ENCODE measurements at places on chromosomes 4 and X.

DNA sequence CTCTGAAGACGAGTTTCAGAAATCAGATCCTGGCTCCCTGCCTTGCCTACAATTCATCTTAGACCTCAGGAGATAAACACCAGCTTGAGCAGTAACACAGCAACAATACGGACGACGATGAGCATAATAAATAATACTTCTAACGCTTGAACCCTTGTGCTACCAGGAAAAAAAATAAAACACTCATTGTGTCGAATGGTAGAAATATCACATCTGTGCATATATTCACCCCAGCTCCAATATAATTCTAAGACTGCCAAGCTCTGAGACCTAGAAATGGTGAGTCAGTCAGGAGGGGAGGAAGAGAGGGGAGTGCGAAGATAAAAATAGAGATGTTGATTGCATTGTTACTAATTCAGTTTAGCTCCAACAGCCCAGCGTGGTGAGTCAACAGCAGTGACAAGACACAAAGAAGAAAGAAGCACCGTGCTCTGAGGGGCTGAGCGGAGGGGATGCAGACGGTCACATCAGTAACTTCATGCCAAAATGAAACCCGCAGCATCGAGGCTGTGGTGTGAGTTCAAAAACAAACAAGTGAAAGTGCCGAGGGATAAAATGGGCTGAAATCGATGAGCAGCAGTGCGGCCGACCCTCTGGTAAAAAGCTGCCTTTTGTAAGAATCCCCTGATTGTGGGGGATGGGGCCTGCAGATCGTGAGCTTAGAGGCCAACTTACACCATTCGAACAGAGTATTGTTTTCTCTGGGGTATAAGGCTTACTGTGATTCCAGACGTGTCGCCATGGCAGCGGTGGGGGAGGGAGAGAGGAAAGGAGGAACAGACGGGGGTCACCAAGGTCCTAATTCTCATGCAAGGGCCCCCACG is 150.4 kb downstream of the MGST2 start:
- no peaks in the 10 kb centered on the region for H3K36me3 ChIP-seq
- peak overlapping the region; percentile 36 for H3K4me3 ChIP-seq
- H3K27me3 ChIP-seq = no peaks in the 10 kb centered on the region
- peak; percentile 72 for DNase-seq

DNA sequence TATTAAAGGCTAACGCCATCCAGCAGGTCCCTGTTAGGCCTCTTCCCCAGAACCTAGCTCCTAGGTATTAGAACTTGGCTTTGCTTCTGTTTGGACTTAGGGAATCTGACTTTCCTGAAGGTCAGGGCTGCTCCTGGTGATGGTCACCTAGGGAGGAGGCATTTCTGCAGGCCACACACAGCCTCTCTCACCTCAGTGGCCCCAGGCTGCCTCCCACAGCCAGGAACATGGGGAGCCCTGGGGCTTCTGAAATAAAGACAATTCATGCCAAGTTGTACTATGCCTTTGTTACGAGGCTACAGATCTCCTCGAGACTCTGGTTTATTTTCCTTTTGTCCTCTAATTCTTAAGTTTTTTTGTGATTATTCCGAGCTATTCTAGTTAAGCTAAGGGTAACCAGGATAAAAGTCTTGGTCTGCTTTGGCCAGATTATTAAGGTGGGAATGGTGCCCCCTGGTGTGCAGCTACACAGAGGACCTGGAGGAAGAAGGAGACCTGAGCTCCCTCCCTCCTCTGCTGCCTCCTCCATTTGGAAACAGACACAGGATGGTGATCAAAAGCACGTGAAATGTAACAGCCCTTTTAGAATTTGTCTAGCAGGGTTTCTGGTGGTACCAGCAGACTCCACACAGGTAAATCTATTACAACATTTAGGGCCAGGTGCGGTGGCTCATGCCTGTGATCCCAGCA is 131.0 kb downstream of the DCLK2 start:
- H3K4me3 ChIP-seq = no peak overlapping the region
- no peaks in the 10 kb centered on the region for H3K36me3 ChIP-seq
- no peak overlapping the region for H3K27ac ChIP-seq
- no peak for DNase-seq
- no peaks in the 10 kb centered on the region for H3K4me1 ChIP-seq
- no peaks in the 10 kb centered on the region for H3K27me3 ChIP-seq

- H3K4me1 ChIP-seq = no peaks in the 10 kb centered on the region
- H3K4me3 ChIP-seq = no peak overlapping the region
- H3K27me3 ChIP-seq = no peaks in the 10 kb centered on the region
- no peak for DNase-seq
- no peaks in the 10 kb centered on the region for H3K36me3 ChIP-seq
- H3K27ac ChIP-seq = no peak overlapping the region
These were observed 115.6 kb downstream of the DHRSX start for GRCh38 chrX:2385224-2385623.

- no peak overlapping the region for H3K27ac ChIP-seq
- no peaks in the 10 kb centered on the region for H3K4me1 ChIP-seq
- no peak overlapping the region for H3K4me3 ChIP-seq
- H3K36me3 ChIP-seq = no peaks in the 10 kb centered on the region
- no peak for DNase-seq
These were observed 41.3 kb downstream of the LRBA start for GRCh38 chr4:150973626-150974251.

DNA sequence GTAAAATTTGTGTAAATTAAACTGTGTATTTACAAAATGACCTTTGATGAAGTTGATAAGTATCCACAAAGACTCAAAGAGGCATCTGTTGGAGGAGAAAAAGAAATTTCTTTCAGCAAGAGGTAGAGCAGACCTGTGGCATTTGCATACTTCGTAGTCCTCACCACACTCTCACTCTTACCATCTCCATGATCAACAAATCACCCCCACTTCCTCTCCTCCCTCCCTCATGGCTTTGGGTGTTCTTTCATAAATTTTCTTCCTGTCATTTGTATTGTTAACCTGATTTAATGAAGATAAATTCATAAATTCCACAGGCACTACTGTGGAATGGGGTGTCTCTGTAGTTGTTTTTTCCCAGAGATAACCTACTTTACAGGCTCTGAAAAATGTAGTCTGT is 366.5 kb downstream of the ZNF674 start:
- H3K27me3 ChIP-seq = no peaks in the 10 kb centered on the region
- H3K4me1 ChIP-seq = no peaks in the 10 kb centered on the region
- H3K36me3 ChIP-seq = no peaks in the 10 kb centered on the region
- DNase-seq = no peak

DNA sequence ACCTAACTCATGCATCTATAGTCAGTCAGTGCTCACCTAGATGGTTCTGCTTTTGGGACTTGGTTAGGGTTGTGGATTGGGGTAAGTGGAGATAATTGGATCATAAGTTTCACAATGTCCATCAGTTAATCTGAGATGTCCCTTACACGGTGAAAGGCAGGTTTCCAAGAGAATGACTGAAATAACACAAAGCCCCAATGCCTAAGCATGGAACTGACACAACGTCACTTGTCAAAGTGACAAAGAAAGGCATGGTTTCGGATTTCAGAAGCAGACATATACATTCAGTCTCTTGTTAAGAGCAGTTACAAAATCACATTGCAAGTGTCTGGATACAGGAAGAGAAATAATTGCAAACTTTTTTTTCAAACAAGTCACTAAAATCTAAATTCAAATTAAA is 1456.9 kb downstream of the TECRL start:
- no peaks in the 10 kb centered on the region for H3K27me3 ChIP-seq
- H3K27ac ChIP-seq = no peak overlapping the region
- no peak for DNase-seq
- no peak overlapping the region for H3K4me3 ChIP-seq

DNA sequence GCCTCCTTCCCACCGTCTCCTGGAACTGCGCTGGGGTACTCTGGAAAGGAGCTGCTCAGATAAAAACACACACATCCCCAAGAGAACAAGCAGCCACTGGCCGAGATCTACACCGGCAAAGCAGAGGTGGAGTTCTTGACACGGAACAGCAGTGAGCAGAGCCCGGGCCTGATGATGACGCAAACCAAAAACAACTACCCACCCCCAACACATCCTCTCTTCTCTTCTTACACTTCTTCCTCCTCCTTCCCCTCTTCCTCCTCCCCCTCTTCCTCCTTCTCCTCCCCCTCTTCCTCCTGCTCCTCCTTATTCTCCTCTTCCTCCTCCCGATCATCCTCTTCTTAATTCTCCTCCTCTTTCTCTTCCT is 4.6 kb downstream of the PNMA5 start:
- H3K27me3 ChIP-seq = no peaks in the 10 kb centered on the region
- H3K4me1 ChIP-seq = no peaks in the 10 kb centered on the region
- H3K27ac ChIP-seq = no peak overlapping the region
- H3K36me3 ChIP-seq = no peaks in the 10 kb centered on the region
- no peak for DNase-seq
- no peak overlapping the region for H3K4me3 ChIP-seq

DNA sequence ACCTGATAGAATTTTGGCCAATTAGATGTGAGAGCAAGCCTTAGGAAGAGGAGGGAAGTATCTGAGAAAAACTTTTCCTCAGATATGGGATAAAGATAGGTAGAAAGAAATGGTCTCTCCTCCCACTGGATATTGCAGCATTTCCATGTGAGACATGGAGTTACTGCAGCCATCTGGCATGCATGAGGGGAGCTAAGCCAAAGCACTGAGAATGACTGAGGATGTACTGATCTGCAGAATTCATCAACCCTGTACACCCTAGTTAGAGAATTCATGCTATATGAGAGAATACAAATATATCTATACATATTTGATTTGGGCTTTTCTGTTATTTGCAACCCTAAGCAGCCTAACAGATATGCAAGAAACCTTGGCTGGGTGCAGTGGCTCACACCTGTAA is 52.5 kb upstream of the RPL34 start:
- no peak for DNase-seq
- no peak overlapping the region for H3K27ac ChIP-seq
- H3K36me3 ChIP-seq = no peaks in the 10 kb centered on the region
- H3K27me3 ChIP-seq = no peaks in the 10 kb centered on the region

- DNase-seq = no peak
- no peaks in the 10 kb centered on the region for H3K36me3 ChIP-seq
- H3K4me1 ChIP-seq = no peaks in the 10 kb centered on the region
- no peak overlapping the region for H3K4me3 ChIP-seq
- H3K27me3 ChIP-seq = no peaks in the 10 kb centered on the region
- H3K27ac ChIP-seq = no peak overlapping the region
These were observed 803.8 kb upstream of the AMOT start for GRCh38 chrX:113644426-113644825.

DNA sequence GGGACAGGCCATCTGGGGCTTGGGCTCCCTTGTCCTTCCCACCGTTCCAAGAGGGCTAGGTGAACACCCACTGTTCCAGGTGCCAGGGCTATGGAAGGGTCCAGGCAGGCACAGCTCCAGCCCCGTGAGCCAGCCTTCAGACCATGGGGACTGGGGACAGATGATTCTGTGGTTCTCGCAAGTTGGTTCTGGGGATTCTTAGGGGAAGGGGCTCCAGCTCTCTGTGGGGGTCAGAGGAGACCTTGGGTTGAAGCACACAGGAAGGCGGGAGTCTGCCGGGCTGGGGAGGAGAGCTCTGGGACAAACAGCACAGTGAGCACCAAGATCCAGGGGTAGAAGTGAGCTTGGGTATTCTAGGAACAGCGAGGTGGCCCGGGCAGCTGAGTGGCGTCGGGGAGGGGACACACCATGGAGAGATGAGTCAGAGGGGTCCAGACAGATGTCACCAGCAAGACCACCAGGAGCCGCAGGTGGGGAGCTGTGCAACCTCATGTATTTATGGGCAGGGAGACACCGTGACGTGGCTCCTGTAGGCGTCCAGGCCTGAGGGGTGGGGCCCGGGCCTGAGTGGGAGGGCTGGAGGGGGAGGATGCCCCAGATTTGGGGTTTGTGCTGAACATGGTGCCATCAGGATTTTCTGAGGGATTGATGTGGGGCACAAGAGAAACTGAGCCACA is 48.8 kb upstream of the HMX1 start:
- no peak for DNase-seq
- H3K4me3 ChIP-seq = no peak overlapping the region
- H3K36me3 ChIP-seq = no peaks in the 10 kb centered on the region

- no peaks in the 10 kb centered on the region for H3K4me1 ChIP-seq
- H3K36me3 ChIP-seq = no peaks in the 10 kb centered on the region
- no peak overlapping the region for H3K27ac ChIP-seq
- H3K27me3 ChIP-seq = no peaks in the 10 kb centered on the region
These were observed 449.1 kb downstream of the NKX6-1 start for GRCh38 chr4:84050015-84050414.

DNA sequence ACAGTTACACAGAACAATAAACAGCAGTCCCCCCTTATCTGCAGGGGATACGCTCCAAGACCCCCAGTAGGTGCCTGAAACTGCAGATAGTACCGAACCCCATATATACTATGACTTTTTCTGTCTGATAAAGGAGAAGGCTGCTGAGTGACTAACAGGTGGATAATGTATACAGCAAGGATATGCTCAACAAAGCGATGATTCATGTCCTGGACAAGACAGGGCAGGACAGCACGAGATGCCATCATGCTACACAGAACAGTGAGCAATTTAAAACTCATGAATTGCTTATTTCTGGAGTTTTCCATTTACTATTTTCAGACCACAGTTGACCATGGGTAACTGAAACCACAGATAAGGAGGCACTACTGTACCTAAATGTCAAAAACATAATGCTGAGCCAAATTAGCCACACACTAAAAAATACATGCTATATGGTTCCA is 76.1 kb downstream of the MANBA start:
- H3K27me3 ChIP-seq = no peaks in the 10 kb centered on the region
- no peaks in the 10 kb centered on the region for H3K4me1 ChIP-seq
- H3K4me3 ChIP-seq = no peak overlapping the region
- no peak overlapping the region for H3K27ac ChIP-seq
- peaks cover 4% of the 10 kb centered on the region for H3K36me3 ChIP-seq
- DNase-seq = no peak

GRCh38 chrX:370963-371745 is 15.6 kb downstream of the PPP2R3B start:
- DNase-seq = no peak
- no peak overlapping the region for H3K4me3 ChIP-seq
- no peaks in the 10 kb centered on the region for H3K36me3 ChIP-seq

GRCh38 chr4:48974979-48975640 is 11.0 kb upstream of the CWH43 start:
- no peak overlapping the region for H3K27ac ChIP-seq
- no peaks in the 10 kb centered on the region for H3K4me1 ChIP-seq
- no peaks in the 10 kb centered on the region for H3K36me3 ChIP-seq
- H3K27me3 ChIP-seq = no peaks in the 10 kb centered on the region
- DNase-seq = no peak

DNA sequence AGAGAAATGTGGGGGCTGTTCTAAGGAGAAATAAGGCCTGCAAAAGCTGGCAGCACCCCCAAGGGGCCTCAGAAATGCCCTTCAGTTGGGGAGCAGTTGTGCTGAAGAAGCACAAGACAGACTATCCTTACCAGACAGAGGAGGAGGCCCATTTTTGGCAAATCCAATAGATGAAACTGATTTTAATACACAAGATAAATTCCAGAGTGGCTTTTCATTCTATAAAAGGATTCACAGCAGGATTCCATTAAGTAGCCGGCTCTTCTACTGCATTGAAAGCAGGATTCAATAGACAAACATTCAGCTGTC is 8.1 kb downstream of the SEPTIN6 start:
- no peak overlapping the region for H3K4me3 ChIP-seq
- H3K27me3 ChIP-seq = no peaks in the 10 kb centered on the region
- no peaks in the 10 kb centered on the region for H3K36me3 ChIP-seq
